Endothelial cell (in vitro differentiated cells): ENCODE measurements at places on chromosomes 13 and 19. TPM values are rescaled to one million over a fixed set of nuclear protein-coding genes. Genes with fewer than 3 reads are reported as not detected.

ZNF431 gene
- total RNA-seq: 20.1 TPM

- peaks cover 58% of the 10 kb centered on the region for H3K4me1 ChIP-seq
- H3K27ac ChIP-seq: peak overlapping the region; percentile 99
- DNase-seq: peak; percentile 54
- peak overlapping the region; percentile 81 for H3K4me3 ChIP-seq
- H3K36me3 ChIP-seq: peaks cover 7% of the 10 kb centered on the region
Measured at GRCh38 chr19:4390017-4390566, 10.3 kb downstream of the SH3GL1 start.

NLRP4 gene
- total RNA-seq: not detected

- DNase-seq: no peak
- H3K27me3 ChIP-seq: peaks cover 1% of the 10 kb centered on the region
- no peaks in the 10 kb centered on the region for H3K4me1 ChIP-seq
- H3K36me3 ChIP-seq: no peaks in the 10 kb centered on the region
Measured at GRCh38 chr13:27878274-27878673, 41.5 kb upstream of the PDX1 start.

- no peaks in the 10 kb centered on the region for H3K36me3 ChIP-seq
- peaks cover 1% of the 10 kb centered on the region for H3K27me3 ChIP-seq
- H3K27ac ChIP-seq: no peak overlapping the region
- H3K4me1 ChIP-seq: no peaks in the 10 kb centered on the region
Measured at GRCh38 chr13:64417581-64417980, 2812.6 kb downstream of the PCDH9 start.

GRCh38 chr13:32837307-32837972 lies 178.8 kb upstream of the KL start:
- no peaks in the 10 kb centered on the region for H3K36me3 ChIP-seq
- peak overlapping the region; percentile 71 for H3K27ac ChIP-seq
- H3K4me1 ChIP-seq: peaks cover 20% of the 10 kb centered on the region
- no peak for DNase-seq
- H3K27me3 ChIP-seq: no peaks in the 10 kb centered on the region
